ENCODE measurements at places on chromosomes 3 and 15. TPM values are rescaled to one million over a fixed set of nuclear protein-coding genes. Genes with fewer than 3 reads are reported as not detected.

Gene GOLGA6B
- not detected for polyA plus RNA-seq

Gene SMCO1
- polyA plus RNA-seq: not detected

Gene COPB2
- polyA plus RNA-seq: 284 TPM

Gene PPP1R14D
- not detected for polyA plus RNA-seq

Gene SLITRK3
- polyA plus RNA-seq: not detected

Gene FAM227B
- 2.9 TPM for polyA plus RNA-seq

Gene C3orf20
- polyA plus RNA-seq: not detected

Gene MESP1
- not detected for polyA plus RNA-seq

Gene SLC9A9
- 17.1 TPM for polyA plus RNA-seq

Gene PLIN1
- polyA plus RNA-seq: 0.06 TPM

Gene HDC
- polyA plus RNA-seq: not detected

Gene WDR93
- polyA plus RNA-seq: not detected

Gene TIGIT
- not detected for polyA plus RNA-seq

Gene C3orf52
- polyA plus RNA-seq: 3.7 TPM

Gene SAMD7
- polyA plus RNA-seq: not detected

Gene GOLGA8G
- polyA plus RNA-seq: not detected

Gene RHOV
- not detected for polyA plus RNA-seq

Gene SLC28A1
- not detected for polyA plus RNA-seq

Gene PTH1R
- 0.06 TPM for polyA plus RNA-seq

Gene PYGO1
- 11.3 TPM for polyA plus RNA-seq

Gene NIPA2
- polyA plus RNA-seq: 64.7 TPM

Gene GNAT1
- not detected for polyA plus RNA-seq

Data from fibroblast of lung (primary cell).